ENCODE measurements at places on chromosomes 4 and X. TPM values are rescaled to one million over a fixed set of nuclear protein-coding genes. Genes with fewer than 3 reads are reported as not detected.

Gene ETDB
- total RNA-seq = not detected

Gene DOK7
- not detected for total RNA-seq

Gene AFP
- total RNA-seq = 0.55 TPM

Gene FRAS1
- 5.0 TPM for total RNA-seq

Gene MTMR8
- not detected for total RNA-seq

Gene FGFBP1
- total RNA-seq = not detected

Measured in smooth muscle cell of bladder (primary cell).